ENCODE measurements at places on chromosomes 1 and 21.

- no peak for DNase-seq
Observed at GRCh38 chr1:218201601-218202000, 83.5 kb upstream of the RRP15 start.

DNA sequence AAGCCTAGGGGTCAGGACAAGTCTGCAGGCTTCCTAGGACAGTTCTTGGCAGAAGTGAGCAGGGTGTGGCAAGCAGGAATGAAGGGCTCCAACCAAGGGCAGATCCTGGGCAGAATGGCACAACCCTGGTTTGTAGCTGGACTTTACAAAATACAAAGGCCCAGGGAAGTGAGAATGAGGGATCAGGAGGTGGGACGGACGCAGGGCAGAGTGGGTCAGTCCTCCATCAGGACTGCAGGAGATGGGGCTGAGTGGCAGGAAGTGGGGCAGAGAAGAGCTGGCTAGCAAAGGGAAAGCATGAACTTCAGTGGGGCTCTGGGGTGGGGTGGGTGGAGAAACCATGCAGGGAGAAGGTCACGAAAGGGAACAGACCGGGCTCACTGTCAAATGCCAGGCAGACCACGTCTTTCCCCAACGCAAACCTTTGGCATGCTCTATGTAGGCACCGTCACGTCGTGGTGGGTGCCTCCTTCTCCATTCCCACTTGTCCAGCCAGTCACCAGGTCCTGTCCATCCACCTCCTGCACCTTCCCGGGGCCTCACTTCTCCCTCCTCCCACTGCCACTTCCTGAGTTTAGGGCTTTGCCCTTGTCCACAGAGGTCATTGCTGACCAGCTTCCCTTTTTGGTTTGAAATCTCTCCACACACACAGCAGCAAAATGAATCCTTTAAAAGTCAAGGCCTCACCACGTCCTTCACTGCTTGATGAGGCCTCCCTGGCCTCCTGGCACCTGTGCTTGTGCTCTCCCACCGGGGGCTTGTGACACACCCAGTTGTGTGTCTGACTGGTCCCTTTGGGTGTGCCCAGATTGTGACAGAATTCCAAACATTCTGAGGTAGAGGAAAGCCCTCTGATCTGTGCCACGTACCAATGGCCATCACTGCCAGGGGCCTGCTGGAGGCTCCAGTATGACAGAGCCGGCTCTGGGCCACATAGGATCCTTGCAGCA is 8.7 kb upstream of the CLDN19 start:
- no peak for DNase-seq

DNA sequence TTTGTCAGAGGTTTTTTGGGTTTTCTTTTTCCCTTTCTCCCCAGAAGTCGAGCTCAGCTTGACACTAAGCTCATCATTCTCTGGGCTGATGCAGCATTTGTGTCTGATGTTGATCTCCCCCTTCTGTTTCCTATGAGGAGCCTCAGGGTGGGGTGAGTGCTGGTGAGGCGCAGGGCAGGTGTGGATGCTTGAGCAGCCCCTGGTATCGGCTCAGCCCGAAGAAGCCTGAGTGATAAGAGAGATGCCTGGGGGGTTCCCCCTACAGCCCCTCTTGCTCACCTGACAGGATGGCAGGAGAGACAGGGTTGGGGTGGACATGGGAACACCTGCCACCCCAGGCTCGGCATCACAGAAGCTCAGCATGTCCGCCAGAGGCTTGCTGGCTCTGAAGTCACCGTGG is 239.0 kb downstream of the RHOU start:
- no peak for DNase-seq

GRCh38 chr21:36976882-36977651 is 10.6 kb upstream of the HLCS start:
- DNase-seq, result peak; percentile 63

DNA sequence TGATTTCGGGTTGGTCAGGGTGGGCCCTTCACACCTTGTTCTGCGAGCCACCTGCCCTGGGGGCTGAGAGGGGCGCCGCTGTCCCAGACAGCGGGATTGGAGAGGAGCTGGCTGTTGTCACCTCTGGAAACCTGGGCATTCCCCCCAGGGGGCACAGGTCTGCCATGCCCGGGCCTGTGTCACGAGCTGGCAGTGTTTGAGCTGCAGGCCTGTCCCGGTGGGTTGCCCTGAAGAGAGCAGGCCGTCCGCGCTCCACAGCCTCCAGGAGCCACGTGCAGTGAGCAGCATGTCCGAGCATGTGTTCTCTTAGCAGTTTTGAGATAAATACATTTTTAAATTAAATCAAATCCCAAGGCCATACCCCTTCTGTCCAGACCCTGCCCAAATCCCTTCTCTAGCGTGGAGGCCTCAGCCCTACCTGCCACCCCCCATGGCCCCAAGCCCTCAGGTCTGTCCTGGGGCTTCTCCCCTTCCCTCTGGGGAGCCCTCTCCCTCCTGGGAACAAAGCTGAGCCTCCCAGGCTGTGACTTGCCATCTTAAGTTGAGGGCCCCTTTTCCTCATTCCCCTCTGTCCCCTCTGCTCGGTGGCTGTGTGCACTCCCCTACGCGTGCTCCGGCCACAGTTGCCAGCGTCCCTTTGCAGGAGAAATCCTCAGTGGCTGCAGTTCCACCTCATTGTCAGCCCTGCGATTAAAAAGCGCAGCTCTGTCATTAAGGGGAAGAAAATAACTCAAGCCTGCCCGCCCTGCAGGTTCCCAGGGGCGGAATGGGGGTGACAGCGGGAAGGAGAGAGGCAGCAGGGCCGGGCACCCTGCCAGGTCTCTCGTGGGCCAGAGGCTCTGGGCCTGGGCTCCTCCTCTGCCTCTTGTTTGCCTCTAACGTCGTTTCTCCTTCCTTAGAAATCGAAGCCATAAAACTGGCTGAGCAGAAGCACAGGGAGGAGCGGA is 26.6 kb downstream of the SLX9 start:
- DNase-seq, result no peak

GRCh38 chr1:55877437-55878232 is 662.5 kb upstream of the USP24 start:
- no peak for DNase-seq

DNA sequence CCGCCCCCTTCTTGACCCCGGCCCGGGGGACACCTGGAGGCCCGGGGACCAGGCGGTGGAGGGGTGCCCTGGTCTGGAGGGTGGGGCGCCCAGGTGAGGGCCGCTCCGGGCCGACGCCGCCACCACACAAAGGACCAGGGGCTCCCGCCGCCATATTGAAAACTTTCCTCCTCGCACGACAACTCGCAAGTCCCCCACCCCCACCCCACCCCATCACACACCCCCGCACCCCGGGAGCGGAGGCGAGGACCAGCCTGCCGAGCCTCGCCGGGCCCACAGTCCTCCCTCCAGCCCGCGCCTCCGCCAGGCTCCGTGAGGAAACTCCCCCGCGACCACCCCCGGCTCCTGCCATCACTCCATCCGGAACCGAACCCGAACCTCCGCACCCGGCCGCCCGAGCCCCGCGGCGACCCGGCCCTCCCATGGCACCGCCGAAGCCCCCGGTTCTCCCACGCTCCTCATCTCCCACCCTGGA is 733 bp downstream of the KDM5B start:
- DNase-seq, result peak; percentile 15

DNA sequence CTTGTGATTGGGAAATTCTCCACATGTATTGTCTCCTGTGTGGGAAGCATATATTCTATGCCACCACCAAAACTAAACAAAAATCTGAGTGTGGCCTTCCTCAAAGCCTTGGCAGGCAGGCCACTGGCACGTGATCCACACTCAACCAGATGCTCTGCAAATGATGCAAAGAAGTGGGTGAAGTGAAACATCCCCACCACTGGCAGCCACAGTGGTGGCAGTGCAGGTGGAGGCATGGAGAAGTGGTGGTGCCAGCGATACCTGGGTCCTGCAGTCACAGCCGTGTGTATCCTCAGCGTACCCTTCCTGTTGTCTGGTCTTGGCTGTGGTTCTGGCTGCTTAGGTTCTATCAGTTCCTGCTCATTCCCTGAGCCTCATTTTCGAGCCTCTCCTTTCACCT is 65.2 kb downstream of the PLPPR5 start:
- DNase-seq, result no peak

DNA sequence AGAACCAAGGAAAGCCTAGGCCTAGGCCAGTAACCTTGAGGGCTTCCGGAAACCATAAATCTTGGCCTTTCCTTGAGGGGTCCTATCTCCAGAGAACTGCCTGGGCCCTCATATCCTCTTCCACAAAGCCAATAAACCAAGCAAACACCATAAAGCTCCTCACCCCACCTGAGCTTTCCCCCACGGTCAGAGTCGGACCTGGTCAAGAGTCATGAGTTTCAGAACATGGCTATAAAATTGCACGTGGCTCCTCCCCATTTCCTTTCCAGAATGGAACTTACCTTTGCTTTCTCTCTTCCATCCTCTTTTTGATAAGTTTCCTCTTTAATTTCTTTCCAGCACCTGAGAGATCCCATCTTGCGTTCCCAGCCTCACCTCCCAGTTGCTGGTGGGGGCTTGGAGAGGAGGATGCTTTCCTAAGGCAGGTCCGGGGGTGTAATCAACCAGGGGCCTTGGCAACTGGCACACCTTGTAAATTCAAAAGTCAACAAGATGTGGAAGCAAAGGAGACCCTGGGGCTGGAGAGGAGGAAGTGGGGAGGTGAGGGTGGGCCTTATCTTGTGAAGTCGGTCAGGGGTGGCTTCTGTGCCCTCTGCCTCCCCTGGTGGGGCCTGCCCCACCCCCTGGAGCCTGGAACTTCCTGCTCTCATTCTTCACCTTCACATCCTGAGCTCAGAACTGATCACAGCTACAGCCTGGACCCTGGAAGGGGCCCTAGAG is 259.9 kb downstream of the FOXD2 start:
- DNase-seq, result no peak

DNA sequence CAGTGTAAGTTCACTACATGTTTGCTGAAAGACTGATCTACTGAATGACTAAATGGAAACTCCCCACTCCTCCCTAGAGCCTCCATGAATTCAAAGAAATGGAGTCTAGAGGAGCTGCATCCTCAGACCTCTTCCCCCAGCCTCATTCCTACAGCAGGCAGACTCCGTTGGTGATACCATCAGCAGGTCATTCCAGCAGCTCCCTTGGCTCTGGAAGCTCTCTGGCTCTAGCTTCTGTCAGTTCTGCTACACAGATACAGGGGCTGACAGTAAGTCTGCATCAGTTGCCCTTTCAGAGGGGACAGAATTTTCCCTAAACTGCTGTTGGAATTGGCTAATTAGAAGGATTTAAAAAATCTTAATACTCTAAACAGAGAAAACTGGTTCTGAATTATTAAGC is 31.7 kb upstream of the DMRTA2 start:
- DNase-seq, result no peak

GRCh38 chr1:38418195-38419030 is 371.8 kb upstream of the POU3F1 start:
- DNase-seq, result no peak

DNA sequence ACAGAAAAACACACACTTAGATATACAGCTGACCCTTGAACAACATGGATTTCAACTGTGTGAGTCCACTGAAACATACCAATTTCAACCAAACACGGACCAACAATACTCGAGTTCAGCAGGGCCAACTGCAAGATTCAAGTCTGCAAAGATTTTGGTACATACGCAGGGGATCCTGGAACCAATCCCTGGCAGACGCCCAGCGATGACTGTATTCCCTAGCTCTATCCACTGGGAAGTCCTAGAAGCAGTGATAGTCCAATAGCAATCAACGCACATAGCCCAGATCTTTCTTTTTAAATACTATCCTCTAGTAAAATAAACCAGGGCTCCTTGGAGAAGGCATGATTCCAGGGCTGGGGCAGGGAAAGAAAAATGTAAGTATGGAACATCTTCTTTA is 9.0 kb downstream of the DDX59 start:
- DNase-seq, result no peak

DNA sequence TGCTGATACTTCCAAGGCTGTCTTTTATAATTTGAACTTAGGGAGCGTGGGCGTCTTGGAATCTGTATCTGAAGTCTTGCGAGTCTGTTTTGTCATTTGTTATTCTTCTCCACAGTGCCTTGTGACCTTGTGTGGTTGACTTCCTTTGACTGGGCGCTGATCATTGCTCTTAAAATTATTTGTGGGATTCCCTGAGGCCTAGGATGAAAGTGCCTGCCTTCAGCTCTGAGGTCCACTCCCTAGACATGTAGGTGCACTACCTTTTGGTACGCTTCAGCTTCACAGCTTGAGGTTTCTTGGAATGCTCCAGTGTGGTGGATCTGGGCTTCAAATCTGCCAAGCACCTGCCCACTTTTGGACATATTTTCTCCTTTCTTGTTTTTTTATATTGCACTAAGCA is 50.2 kb upstream of the IGSF5 start:
- no peak for DNase-seq

DNA sequence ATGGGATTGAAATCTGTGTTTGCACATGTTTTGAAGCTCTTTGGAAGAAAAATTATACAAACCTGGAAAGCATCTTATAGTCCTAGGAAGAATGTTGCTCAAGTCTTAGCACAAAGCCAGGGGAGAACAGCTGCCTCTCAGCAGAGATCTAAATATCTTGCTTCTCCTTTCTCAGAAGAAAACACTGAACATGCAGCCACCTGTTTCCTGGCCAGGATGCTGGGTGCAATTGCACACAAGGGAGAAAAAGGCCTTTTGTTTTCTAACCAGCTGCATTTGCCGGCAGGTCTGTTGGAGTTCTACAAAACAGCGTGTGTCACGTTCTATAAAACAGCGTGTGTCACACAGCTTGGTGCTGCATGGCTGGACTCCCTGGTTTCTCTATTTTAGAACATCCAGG is 259.6 kb upstream of the PLD5 start:
- no peak for DNase-seq

- no peak for DNase-seq
Observed at GRCh38 chr1:40876891-40877290, 14.7 kb upstream of the CITED4 start.

GRCh38 chr1:210001751-210002150 is 63.7 kb downstream of the SYT14 start:
- no peak for DNase-seq

GRCh38 chr1:24481101-24481500 is 21.5 kb upstream of the RCAN3 start:
- peak; percentile 68 for DNase-seq

DNA sequence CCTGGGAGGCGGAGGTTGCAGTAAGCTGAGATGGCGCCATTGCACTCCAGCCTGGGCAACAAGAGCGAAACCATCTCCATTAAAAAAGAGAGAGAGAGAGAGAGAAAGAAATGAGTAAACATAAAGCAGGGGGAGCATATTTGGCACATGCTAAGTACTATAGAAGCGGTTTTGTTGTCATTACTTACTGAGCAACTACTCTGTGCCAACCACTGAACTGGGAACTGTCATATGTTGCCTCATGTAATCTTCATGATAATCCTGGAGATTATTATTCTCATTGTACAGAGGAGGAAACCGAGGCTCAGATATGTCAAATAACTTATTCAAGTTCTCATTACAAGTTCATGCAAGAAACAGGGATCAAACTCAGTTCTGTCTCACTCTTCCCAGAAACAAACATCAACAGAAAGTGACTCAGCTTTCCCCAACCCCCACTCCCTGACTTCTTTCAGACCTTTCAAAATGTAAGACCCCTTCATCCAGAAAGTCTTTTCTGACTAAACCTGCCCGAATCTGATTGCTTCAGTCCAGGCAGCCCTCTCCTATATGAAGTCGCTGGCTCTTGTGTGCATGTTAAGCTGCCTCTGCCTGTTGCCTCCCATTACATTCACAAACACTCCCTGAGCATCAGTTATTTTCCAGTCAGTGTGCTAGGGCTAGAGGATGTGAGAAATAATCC is 23.5 kb downstream of the LAMB3 start:
- DNase-seq, result no peak

GRCh38 chr1:92310185-92310597 is 11.3 kb downstream of the RPAP2 start:
- peak; percentile 55 for DNase-seq

- no peak for DNase-seq
Observed at GRCh38 chr1:53448241-53448841, 10.9 kb upstream of the DMRTB1 start.

- DNase-seq, result no peak
Observed at GRCh38 chr1:199490769-199491527, 536.6 kb upstream of the NR5A2 start.
